Caki2 (cell line): ENCODE measurements at places on chromosomes 16 and 17.
A peak's percentile ranks its signal among the peaks of the same experiment; 100 is the strongest.

DNA sequence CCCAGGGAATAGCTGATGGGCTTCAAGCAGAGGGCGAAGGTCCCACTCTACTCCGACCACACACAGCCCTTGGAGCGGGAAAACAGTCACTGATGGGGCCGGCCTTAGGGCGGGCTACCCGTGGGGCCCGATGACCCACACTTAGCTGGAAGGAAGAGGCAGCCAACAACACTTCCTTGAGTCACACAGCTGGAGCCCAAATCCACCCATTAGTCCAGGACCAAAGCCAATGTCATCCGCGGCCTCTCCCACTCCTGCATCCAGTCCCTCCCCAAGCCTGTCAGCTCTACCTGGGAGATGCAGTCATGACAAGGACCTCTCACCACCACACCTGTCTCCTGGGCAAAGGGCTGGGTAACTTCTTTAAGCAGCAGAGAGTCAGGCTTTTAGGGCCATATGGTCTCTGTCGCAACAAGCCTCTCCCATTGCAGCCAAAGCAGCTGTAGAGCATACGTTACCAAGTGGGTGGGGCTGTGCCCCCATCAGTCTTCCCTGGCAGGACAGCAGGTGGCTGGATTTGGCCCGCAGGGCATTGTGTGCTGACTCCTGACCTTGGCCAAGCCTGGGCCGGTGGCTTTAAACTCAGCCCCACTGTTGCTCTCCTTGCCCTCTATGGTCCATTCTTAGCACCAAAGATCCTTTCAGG lies 110.7 kb downstream of the SOCS1 start:
- no peak for DNase-seq

DNA sequence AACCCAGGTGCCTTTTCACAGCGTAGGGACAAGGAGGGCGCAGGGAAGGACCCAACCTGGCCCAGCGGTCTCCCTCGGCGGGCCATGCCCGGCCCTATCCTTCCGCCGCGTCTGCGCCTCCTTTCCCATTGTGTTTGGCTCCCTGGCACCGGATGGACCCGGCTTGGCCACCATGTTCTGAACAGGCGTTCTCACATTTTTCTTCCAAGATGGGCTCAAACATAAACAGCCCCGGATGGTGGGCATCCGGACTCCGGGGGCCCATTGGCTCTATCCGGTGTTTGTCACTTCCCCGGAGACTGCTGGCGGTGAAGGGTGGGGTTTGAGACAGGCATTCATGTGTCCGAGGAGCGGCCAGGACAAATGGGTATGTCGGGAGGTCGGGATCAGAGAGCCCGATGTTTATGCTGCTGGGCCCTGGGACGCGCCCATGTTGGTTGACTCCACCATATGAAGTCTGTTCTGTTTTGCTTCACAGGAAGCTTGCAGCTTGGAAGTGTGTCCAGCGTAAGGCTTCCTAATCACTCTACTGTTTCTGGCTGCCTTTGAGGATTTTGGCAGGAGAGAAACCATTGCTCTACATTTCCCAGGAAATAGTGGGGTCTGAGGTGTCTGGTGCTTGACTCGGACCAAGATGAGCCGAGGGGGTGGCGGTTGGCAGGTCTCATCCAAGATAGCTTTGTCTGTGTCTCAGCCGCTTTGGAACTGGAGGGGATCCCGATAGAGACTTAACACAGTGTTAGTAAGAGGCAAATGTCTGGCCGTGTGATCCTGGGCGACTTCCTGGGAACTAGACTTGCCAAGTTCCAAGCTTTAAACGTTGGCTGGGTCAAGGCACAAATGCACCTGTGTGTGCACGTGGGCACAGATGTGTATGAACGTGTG lies 188.3 kb downstream of the IRF8 start:
- no peak for DNase-seq

- no peak for DNase-seq
These were observed 671 bp upstream of the TOP2A start for GRCh38 chr17:40418428-40418706.

DNA sequence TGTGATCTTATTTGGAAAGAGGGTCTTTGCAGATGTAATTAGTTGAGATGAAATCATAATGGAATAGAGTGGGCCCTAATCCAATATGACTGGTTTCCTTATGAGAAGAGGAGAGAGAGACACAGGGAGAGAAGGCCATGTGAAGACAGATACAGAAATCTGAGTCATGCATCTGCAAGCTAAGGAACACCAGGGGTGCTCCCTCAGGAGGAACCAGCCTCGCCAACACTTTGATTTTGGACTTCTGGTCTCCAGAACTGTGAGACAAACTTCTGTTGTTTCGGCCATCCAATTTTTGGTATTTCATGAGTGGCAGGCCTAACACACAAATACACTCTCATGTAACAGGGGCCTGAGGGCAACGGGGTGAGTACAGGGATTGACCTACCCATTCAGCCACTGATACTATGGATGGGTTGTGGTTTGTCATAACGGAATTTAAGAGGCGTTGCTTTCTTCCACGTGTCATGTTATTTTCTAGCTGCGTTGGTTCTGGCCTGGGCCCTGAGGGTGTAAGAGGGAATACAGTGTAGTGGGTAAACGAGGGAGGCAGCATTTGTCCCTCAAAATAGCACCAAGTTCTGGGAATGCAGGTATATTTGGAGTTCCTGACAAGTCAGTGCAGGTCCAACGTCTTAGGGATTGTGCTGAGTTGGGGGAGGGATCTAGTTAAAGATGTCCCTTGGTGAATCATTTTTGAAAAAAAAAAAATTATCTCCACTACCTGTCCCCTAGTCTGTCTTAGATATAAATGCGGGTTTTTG lies 17.7 kb downstream of the PLCG2 start:
- no peak for DNase-seq

DNA sequence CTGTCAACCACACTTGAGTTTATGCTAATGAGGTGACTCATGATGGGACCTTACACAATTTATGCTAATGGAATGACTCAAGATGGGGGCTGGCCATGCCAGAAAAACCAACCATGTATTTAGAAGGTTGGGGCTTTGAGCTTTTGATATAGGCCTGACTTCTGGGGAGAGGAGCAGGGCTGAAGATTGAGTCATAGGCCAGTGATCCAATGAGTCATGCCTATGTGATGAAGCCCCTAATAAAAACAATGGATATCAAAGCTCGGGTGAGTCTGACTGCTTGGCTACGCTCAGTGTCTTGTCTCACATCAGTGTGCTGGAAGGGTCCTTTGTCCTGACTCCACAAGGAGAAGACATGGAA lies 7.3 kb downstream of the MFSD6L start:
- peak; percentile 82 for DNase-seq

- no peak for DNase-seq
These were observed 24.9 kb downstream of the RAB11FIP3 start for GRCh38 chr16:450385-450784.

DNA sequence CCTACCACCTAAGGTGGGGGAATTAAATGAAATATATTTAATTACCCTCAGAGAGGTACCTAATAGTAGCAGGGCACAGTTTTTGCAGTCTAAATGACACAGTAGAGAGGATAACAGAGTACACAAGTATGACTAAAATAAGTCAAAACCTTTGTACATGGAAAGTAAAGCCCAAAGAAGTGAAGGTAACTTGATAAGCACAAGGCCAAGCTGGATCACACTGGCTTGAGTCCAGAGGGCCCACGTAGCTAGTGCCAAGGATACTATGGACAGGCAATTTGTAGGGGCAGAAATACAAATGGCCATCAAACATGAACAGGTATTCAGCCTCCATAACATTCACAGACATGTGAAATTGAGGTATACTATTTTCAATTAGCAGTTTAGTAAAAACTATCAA lies 7.6 kb downstream of the MYO18A start:
- DNase-seq = no peak

DNA sequence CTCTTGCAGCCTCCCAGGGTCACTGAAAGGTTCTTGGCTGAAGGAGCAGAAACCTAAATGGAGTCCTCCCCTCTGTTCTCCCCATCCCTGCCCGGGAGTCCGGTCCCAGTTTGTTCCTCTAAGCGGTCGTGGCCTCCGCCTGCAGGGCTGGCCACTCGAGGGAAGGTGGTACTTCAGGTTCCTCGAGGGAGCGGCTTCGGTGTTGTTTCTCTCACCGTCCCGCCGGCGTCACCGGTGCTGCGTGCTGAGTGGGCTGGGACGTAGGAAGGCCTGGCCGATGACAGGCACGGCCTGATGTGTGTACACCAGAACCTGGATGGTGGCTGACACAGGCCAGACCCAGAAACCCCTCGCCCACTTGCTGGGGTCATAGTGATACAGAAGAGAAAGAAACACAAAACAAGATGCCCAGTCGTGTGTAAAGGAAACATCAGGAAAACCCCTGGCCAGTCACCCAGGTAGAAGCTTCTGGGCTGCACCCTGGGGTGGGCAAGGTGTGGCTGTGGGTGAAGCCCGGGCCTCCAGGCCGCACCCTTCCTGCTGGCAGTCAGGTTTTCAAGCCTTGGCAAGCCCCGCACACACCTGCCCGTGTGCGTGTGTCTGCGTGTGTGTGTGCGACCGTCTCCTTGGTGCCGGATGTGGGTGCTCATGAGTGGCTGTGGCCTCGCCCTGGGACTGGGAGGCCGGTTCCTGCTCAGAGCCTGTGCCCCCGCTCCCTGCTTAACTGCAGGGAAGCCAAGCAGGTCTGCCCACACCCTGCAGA lies 52.0 kb downstream of the BAIAP2 start:
- no peak for DNase-seq
